ENCODE measurements at places on chromosomes 3 and 15.

- DNase-seq: no peak
These were observed 3.5 kb downstream of the PLA1A start for GRCh38 chr3:119601154-119601553.

- DNase-seq: no peak
These were observed 77.2 kb upstream of the RNU6-1 start for GRCh38 chr15:67917037-67917436.

DNA sequence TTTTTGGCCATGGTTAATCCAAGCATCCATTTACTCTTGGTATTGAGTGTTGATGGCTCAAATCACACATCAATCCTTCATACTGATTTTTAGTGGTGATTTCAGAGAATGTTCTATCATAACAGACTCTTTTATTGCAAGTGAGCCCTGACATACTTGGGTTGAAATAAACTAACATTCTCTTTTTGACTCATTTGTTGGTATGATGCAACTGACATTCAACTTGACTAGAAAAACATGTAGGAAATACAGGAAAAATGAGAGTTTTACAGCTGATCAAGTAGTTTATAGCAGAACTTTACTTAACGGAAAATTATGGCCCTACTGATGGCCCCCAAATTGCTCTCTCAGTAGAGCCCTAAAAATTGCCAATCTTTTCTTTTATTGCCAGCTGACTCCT lies 173.9 kb upstream of the CD96 start:
- no peak for DNase-seq

- DNase-seq: no peak
These were observed 11.0 kb upstream of the GHRL start for GRCh38 chr3:10303785-10304184.

GRCh38 chr3:23073724-23074305 lies 129.3 kb upstream of the UBE2E2 start:
- DNase-seq: no peak

DNA sequence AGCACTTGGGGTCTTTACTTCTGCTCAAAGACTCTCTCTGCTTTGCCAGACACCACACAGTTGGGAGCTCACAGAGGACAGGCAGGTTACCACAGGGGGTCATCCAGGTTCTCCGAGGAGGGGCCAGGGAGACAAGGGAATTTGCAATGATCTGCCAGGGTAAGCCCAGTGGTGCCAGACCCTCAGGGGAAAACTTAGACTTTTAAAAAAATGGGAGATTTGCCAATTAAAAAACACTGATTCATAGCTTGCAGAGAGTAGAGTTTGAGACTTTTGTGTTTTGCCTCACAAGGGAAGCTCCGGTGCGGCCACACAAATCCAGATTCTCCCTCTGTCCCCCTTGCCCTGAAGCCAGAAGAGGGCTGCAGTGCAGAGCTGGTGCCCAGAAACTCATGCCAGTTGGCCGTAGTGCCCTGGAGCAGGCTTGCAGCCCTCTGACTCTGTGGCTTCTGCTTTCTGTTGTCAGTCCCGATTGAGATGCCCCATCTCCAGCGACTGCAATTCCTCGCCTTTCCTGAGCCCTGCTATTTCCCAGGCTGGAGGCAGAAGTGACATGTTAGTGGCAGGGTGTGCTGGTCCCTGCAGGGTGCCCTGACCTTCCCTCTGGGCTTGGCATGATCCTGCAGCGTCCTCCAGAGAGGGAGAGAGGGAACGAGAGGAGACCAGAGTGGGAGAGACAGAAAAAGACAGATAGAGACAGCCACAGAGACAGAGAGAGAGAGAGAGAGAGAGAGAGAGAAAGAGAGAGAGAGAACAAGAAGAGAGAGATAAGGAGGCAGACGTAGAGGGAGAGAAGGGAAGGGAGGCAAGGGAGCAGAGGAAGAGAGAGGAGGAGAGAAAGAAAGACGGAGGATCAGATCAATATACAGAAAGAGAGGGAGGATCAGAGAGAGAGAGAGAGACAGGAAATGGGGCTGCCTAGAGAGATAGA lies 46.0 kb downstream of the RHCG start:
- no peak for DNase-seq

- no peak for DNase-seq
These were observed 248.1 kb upstream of the TPRG1 start for GRCh38 chr3:188923671-188924070.

DNA sequence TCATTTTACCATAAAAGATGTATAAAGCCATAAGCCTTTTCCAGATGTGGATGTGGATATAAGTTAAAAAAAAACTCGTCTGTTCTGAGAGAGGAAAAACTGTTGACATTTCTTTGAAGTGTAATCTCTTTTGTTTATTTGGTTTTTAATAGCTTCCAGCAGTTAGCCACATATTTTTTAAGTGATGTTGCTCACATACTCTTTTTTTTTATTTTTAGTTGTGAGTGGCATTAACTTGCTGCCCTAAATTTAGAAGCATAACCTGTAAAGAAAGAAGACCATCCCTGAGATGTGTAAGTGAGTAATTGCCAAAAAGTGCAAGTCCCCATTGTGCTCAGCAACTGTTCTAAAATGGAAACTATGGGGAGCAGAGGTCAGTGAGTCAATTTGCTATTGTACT lies 415.9 kb upstream of the MDFIC2 start:
- DNase-seq: no peak

DNA sequence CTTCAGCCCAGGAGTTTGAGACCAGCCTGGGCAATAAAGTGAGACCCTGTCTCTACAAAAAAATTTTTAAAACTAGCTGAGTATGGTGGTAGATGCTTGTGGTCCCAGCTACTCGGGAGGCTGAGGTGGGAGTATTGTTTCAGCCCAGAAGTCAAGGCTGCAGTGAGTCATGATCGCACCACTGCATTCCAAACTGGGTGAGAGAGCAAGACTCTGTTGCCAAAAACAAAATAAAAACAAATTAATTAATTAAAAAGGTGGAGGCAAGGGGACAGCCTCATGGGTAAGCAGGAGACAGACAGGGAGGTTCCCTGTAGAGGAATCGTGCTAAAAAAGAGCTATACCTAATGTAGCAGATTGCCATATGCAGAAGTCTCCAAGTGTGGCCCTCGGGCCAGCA lies 12.6 kb downstream of the HAPLN3 start:
- no peak for DNase-seq

DNA sequence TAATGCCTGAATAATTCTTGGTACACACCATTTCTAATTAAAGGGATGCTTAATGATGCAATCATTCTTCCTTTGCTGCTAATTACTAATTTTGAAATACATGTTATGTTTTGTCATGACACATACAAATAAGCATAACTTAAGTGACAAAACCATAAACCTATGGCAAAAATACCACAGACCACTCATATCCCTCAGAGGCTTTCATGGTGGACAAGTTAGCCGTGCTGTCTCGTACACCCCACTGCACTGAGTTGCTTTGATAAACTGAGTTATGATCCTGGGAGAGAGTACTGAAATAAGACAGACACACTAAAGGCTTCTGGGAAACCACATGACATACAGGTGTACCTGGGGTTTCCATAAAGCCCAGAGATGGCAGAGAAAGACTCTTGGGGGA lies 913.8 kb downstream of the FHIT start:
- DNase-seq: no peak

DNA sequence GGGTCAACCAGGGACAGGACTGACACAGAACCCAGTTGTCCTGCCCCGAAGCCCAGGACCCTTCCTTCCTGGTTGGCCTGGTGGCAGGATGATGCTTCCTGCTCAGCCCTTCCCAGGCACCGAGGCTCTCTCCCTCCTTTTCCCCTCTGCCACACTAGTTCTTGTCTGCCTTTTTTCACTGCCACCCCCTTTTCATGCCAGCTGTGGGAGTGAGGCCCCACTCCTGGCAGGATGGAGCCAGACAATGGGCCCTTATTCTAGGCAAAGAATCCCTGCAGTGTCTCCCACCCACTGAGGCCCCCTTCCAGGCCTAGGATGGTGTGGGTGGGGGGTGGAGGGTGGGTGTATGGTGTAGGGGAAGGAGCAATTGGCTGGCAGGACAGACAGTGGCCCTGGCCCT lies 1.1 kb upstream of the SCAMP5 start:
- peak; percentile 42 for DNase-seq

DNA sequence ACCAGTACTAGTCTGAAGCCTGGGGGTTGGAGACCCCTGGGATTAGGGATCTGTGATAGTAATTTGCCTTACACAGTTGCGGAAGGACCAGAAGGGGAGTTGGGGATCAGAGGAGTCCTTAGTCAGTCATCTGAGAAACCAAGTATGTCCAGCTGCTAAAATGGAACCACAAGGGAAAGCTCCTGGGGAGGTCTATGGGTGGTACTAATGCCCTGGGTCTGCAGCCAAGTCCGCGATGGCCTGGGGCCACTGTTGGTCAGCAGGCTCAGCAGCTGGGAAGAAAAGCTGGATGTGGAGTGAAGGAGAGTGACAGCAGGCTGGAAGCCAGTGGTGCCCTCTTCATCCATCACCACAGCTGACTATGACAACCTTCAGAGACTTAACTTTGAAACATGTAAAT lies 2.2 kb upstream of the ANKDD1A start:
- no peak for DNase-seq

- no peak for DNase-seq
These were observed 68.8 kb upstream of the IQSEC1 start for GRCh38 chr3:13141991-13142412.

DNA sequence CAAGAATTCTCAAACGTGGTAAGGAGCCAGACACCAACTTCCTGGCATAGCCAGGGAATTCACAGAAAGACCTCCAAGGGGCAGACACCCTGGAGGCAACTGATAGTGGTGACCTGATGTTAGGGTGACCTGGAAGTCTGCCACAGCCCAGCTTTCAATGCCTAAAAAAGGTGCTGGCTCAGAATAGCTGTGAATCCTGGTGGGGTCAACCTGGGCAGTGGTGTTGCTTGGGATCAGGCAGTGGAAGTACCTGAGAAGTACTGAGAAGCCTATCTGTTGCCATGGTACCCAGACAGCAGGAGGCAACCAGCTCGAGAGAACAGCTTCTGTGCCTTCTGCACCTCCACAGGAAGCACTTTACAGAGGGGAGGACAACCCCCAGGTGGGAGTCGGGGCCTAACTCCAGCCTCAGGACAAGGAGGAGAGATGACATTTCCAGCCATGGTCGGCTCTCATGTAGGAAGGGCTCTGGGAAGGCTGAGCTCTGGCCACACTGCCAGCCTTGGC lies 55.4 kb upstream of the LARS2 start:
- no peak for DNase-seq

DNA sequence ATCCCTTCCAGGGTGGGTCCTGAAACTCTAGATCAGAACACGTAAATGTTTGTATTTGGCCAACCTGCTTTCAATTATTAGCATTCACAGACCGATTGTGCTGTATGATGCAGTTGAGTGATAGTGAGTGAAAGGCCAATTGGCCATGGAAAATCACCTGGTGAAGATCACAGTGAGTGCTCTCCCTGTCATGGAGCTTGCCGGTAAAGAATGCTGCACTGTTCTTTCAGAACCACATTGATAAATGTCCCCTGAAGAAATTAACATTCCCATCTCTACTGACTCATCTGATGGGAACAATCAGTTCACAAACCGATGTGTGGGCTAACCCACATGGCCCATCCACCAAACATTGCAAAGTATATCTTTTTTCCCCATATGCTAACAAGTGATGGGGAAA lies 324.8 kb upstream of the TBL1XR1 start:
- no peak for DNase-seq

DNA sequence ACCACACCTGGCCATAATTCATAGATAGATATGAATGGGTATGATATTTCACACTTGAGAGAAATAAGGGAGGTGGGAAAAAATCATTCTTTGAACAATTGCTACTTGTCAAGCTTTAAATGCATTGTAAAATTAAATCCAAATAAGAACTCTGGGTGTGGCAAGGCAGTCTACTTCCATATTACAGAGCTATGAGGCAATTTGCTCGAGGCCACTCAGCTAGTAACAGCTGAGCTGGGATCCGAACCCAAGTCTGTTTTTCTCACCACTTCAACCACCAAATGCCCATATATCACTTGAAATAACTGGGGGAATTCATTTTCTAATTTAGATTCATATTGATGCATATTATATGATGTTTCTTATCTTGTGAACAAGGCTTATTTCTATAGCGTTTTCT lies 482.2 kb upstream of the ADAMTS9 start:
- DNase-seq: no peak

GRCh38 chr3:106611841-106612240 lies 743.0 kb upstream of the CBLB start:
- no peak for DNase-seq

DNA sequence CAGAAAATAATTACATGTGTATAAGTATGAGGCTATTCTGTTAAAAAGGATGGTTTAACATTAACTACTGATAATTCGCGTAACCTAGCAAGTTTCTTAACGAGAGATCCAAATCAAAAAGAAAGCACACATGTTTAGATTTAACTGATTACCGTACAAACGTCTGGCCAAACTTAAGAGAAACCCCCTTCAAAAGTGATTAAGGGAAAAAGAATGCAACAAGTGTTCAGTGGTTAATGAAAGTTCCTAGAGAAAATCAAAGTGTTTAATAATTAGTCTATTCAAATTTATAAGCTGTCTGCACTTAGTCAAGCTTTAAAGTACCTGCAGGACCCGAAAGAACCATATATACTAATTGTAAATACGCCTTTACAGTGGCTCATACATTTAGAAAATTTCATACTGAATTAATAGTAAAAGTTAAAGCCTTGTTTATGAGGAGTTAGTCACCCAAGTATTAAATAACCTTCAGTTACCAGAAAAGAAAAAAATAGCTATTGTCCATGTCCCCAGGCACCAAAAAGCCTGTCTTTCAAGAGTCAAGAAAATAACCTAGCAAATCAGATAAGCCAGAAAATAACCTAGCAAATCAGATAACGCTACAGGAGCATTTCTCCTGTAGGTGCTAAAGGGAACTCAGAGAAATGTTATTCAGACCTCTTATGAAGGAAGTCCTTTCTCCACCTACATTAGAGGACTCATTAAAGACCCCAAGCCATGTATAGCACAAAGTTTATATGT lies 34.6 kb downstream of the ZNF589 start:
- DNase-seq: no peak

- no peak for DNase-seq
These were observed 141.6 kb downstream of the ECT2 start for GRCh38 chr3:172892158-172892557.
